ENCODE measurements at places on chromosomes 2 and 18.

- no peak for DNase-seq
Measured at GRCh38 chr2:122022531-122022930, 267.1 kb downstream of the TSN start.

GRCh38 chr2:99841749-99842148 is 300.6 kb downstream of the AFF3 start:
- no peak for DNase-seq

DNA sequence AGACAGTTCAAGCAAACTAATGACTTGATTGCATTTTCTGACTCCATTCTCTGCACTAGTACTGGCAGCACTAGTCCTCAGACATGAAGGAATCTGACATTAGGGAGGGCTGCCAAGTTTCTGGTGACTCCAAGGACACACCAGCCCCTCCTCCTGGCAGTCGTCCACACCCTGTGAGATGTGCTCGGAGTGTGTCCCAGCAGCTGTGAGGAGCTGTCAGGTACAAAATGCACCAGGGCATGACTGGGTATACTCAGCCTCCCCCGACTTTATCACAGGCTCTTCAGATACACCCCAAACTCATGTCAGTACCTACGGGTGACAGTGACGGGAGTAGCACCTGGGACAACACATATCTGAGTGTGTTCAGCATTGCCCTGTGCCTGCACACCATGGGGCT is 43.1 kb downstream of the EDAR start:
- DNase-seq: no peak

- no peak for DNase-seq
Measured at GRCh38 chr2:26165403-26165802, 7.5 kb upstream of the GAREM2 start.

GRCh38 chr2:96859099-96859649 is 1.4 kb upstream of the ANKRD39 start:
- DNase-seq: no peak

DNA sequence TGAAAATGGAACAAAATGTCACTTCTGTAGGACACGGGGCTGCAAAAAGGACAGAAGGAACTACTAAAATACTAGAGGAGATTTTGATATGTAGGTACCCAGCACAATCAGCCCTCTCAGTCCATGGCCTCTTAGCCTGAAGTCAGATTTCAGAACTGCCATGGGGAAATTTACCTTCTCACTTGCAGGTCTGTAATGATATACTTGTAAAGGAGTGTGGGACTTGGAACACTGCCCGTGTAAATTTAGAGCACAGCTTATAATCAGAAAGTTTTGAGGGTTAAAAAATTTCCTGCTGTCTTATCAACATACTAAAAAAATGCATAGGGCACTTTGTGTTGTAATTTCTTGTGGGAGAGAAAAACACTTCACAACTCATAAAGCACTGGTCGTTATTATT is 60.6 kb downstream of the ZEB2 start:
- DNase-seq: no peak

- no peak for DNase-seq
Measured at GRCh38 chr18:3599195-3599594, 149.2 kb downstream of the TGIF1 start.

Data from stimulated activated CD4-positive, alpha-beta T cell treated with anti-CD3 and anti-CD28 coated beads, Interleukin-1b, Interleukin-23, amount 100 ng/mL, for 1 hour (primary cell).